HT1080 (cell line): ENCODE measurements at places on chromosomes 3 and 15. TPM values are rescaled to one million over a fixed set of nuclear protein-coding genes. Genes with fewer than 3 reads are reported as not detected.

DNA sequence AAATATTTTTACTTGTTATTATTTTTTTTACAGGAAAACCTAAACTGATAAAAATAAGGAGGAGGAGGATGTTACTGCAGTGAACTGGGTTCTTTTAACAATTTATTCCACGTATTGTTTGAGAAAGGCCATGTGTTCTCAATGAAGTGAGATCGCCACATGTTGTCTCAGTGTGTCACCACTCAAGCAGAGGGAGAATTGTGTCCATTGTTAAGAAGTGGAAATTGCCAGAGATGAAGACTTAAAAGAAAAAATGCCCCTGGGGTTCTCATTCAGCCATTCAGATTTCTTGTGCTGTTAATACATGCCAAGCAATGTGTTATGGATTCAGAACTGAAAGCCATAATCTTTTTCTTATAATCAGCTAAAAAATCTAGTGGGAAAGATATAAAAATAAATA lies 297.1 kb downstream of the NSUN3 start:
- no peak for DNase-seq

- DNase-seq: no peak
Observed at GRCh38 chr15:58483376-58483775, 51.6 kb downstream of the LIPC start.

DNA sequence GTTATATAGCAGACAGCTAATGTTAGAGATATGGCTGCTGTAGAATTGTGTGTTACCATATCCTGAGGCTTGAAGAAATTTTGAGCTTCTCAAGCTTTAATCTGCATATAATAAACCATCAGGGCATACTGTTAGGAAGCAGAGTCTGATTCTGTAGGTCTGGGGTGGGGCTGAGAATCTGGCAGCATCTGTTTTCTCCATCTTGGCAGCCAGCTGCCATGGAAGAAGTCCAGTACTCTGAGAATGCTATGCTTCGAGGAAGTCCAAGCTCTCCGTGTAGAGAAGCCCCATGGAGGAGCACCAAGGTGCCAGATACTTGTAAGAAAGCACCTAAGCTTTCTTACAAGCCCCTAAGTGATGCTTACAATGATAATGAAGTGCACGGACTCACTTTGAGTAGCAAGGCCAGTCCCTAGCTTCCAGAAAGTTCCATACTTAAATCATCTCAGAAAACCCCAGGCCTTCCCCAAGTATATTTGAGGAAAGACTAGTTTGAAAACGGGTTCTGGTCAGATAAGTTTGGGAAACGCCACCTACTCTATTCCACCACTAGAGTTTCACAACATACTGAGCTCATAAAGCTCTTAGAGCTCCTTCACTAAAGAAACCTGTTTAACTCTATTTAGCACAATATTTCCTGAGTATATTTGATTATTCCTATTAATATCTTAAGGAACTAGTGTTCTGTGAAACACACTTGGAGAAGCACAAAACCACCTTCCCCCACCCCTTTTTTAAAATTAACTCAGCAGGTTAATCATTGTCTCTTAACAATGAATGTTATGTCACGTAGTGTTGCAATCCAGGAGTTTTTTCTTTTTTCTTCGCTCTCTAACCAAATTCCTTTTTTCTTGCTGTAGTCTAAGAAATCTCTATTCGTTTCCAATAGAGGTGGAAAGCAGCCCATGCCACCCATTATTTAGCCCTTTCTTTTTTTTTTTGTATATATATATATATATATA lies 59.9 kb upstream of the RASGRP1 start:
- DNase-seq: no peak

GRCh38 chr3:134287512-134287911 lies 36.9 kb upstream of the RYK start:
- no peak for DNase-seq

DNA sequence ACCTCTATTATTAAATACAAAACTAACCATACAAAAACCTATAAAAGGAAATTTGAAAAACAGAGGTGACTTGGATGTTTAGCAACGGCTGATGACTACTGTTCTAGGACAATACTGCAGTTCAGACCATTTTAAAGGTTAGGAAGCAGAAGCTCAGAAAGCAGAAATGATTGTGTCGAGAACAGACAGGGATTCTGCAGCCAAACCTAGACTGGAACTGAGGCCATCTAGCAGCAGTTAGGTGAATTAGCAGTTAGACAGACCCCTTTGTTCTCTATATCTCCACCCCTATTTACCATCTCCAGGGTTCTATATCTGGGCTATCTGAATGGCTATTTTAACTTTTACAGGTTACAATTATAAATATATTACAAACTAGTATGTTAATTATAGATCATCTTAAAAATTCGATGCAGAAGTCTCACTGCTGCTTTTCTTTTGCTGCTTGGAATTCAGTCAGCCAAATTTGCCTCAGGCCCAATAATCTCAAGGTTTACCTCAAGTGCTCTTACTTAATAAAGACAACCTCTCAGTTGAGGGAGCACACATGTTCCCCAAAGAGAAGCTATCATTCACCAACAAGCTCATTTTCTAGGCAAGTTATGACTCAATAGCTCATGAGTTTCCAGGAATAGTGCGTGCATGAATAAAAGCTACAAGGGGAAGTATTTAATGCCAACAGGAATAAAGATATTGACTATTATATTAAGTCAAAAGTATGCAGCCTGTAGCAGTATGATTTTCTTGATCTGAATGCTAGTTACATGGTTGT lies 9.3 kb upstream of the IL1RAP start:
- DNase-seq: no peak

DNA sequence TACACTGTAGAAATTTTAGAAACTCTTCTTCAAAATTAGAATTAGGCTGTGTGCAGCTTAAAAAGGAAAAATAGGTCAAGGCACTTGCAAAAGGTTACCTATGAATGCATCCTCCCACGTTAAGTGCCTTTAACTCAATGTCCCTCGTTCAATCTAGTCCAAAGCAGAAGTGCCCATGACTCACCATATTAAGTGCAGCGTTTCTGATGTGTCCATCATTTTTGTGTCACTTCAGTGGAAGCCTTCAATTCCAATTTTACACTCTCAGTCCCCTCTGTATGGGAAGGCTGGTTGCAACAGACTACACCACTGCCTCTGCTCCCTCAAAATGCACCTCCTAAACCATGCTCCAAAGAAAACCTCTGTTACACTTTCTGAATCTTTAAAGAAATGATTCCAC lies 53.4 kb downstream of the FOXB1 start:
- no peak for DNase-seq

DNA sequence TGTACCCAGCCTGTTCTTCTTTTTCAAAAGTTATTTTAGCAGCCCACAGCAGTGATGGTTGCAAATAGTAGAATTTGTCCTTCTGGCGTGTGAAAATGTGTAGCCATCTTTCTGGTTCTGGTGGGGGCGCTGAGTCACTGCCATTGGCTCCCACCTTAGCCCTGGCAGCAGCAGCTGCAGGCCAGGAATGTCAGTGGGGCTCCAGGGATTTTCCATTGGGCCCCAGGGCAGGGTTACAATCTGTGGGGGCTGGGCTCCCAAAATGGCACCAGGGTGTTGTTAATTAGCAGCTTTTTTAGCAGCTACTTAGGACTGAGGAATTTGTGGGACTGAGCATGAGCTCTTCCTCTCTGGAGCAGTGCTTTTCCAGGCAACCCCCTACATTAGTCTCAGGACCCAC lies 38.9 kb downstream of the TOPAZ1 start:
- no peak for DNase-seq

GRCh38 chr3:183824761-183825455 lies 469 bp downstream of the MAP6D1 start:
- no peak for DNase-seq

TTC23 gene
- 9.1 and 11.9 TPM in 2 replicates for total RNA-seq

FGF7 gene
- 0.02 TPM in 1 of 2 replicates, not detected in the other for total RNA-seq
